ENCODE measurements at places on chromosomes 3 and 15.

GRCh38 chr3:12496453-12496761 is 12.1 kb downstream of the TSEN2 start:
- H3K4me1 ChIP-seq, result no peaks in the 10 kb centered on the region
- no peak overlapping the region for H3K27ac ChIP-seq
- no peak for DNase-seq
- peaks cover 63% of the 10 kb centered on the region for H3K36me3 ChIP-seq
- H3K27me3 ChIP-seq, result no peaks in the 10 kb centered on the region

DNA sequence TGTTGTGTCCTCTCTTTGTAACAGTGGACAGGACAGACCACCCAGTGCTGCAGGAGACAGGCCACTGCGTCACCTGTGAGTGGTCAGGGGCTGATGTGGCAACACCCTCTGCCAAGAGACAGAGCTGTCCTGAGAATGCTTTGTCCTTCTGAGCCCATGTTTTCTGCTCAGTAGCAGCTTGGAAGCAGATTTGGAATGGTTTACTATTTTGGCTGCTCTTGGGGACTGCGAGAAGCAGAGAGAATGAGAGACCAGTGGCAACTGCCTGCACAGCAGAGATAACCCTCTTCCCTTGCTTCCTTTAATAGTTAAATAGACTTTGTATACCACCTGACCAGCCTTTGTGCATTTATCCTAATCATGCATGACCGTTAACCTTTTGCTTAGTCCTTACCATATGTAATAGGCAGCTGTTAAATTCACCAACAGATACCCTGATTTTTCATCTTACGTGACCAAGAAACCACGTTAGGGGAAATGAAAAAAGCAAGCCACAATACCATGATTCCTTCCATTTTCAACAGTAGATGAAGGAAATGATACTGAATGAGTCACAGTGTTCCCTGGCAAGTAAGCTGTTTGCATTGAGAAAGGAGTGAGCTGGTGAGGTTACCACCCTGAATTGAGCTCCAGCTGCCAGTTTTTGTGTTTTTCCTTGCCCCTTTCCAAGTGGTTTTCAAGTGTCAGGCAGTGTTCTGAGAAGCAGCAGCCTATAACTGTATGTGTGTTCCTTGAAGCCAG is 35.5 kb downstream of the B3GALNT1 start:
- peak overlapping the region; percentile 18 for H3K27ac ChIP-seq
- DNase-seq, result no peak
- H3K4me1 ChIP-seq, result peaks cover 7% of the 10 kb centered on the region
- H3K36me3 ChIP-seq, result no peaks in the 10 kb centered on the region
- no peak overlapping the region for H3K4me3 ChIP-seq
- H3K27me3 ChIP-seq, result no peaks in the 10 kb centered on the region

DNA sequence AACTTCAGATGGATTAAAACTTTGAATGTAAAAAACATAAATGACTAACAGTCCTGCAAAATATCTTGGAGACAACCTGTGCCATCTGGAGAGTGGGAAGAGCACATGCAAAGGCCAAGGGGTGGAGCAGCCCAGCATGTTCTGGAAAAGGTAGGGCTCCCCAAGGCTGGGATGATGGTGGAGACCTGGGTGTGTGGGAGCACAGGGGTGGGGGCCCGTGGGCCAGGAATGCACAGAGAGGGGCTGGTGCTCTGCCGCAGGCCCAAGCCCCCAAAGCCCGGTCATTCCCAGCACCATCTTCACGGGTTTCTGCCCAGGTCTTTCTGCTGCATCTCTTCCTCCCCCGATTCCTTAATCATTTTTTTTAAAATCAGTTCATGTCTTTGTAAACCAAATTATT is 9.7 kb upstream of the GATA2 start:
- no peak overlapping the region for H3K27ac ChIP-seq
- DNase-seq, result no peak
- no peaks in the 10 kb centered on the region for H3K4me1 ChIP-seq
- no peak overlapping the region for H3K4me3 ChIP-seq
- no peaks in the 10 kb centered on the region for H3K36me3 ChIP-seq

- H3K27me3 ChIP-seq, result peaks cover 96% of the 10 kb centered on the region
- H3K4me1 ChIP-seq, result peaks cover 33% of the 10 kb centered on the region
Measured at GRCh38 chr3:128998561-128998960, 2.5 kb upstream of the EFCC1 start.

GRCh38 chr3:52829906-52830463 is 487 bp downstream of the ITIH4 start:
- peaks cover under 1% of the 10 kb centered on the region for H3K4me1 ChIP-seq
- H3K4me3 ChIP-seq, result no peak overlapping the region
- no peak overlapping the region for H3K27ac ChIP-seq
- H3K27me3 ChIP-seq, result no peaks in the 10 kb centered on the region
- H3K36me3 ChIP-seq, result no peaks in the 10 kb centered on the region

DNA sequence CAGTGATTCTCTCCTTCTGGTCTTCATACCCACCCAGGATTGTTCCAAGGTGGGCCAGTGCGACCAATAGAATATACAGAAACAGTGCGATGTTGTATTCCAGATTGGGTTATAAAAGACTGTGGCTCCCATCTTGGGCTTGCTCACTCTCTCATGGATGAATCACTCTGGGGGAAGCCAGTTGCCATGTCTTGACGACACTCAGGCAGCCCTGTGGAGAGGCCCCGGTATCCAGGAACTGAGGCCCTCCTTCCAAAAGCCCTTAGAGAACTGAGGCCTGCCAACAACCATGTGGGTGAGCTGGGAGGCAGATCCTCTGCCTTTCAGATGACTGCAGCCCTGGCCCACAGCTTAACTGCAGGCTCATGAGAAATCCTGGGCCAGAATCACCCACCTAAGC is 57.2 kb downstream of the SH3GL3 start:
- no peak overlapping the region for H3K4me3 ChIP-seq
- H3K36me3 ChIP-seq, result no peaks in the 10 kb centered on the region
- H3K27ac ChIP-seq, result no peak overlapping the region
- peaks cover 11% of the 10 kb centered on the region for H3K4me1 ChIP-seq

DNA sequence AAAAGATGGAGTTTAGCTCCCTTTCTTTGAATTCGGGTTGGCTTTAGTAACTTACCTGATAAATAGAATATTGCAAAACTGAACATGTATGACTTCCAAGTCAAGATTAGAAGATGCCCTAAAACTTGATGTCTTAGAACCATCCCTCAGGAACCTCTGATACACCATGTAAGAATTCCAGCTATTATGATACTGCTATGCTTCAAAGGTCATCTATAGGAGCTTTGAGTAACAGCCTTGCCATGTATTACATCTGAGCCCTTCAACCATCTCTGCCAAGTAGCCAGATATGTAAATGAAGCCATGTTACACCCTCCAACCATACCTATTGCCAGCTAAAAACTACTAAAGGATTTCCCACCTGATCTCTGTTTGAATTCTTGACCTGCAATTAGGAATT is 854.2 kb downstream of the SI start:
- no peaks in the 10 kb centered on the region for H3K27me3 ChIP-seq
- DNase-seq, result no peak
- H3K27ac ChIP-seq, result no peak overlapping the region

GRCh38 chr3:122730240-122730639 is 49.6 kb downstream of the PARP14 start:
- no peak overlapping the region for H3K27ac ChIP-seq
- H3K27me3 ChIP-seq, result peaks cover 3% of the 10 kb centered on the region

GRCh38 chr15:66815318-66815717 is 113.3 kb downstream of the SMAD6 start:
- H3K27me3 ChIP-seq, result no peaks in the 10 kb centered on the region
- H3K4me3 ChIP-seq, result no peak overlapping the region
- no peak overlapping the region for H3K27ac ChIP-seq
- H3K36me3 ChIP-seq, result peaks cover 9% of the 10 kb centered on the region
- DNase-seq, result no peak

DNA sequence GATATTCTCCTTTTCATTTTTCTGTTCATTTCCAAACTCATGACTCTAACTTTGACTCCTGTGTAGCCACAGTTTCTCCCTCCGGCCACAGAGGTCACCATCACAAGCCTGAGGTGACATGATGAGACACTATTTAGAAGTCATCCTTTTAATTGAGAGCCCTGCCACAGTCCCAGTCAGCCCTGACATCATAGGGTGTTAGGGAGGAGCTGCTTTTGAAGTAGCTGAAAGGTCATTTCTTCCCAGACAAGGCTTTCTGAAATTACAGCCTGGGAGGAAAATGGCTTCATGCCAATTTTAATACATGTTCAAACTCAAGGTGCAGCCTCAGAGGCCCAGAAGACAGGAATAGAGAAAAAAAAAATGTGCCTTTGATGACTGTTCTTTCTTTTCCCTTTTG is 532.8 kb upstream of the TGFBR2 start:
- H3K36me3 ChIP-seq, result peaks cover 3% of the 10 kb centered on the region
- no peaks in the 10 kb centered on the region for H3K4me1 ChIP-seq
- H3K4me3 ChIP-seq, result no peak overlapping the region
- DNase-seq, result no peak

- peaks cover 4% of the 10 kb centered on the region for H3K27me3 ChIP-seq
- H3K4me1 ChIP-seq, result no peaks in the 10 kb centered on the region
- H3K27ac ChIP-seq, result no peak overlapping the region
Measured at GRCh38 chr3:47362701-47363100, 18.1 kb upstream of the PTPN23 start.

- H3K4me1 ChIP-seq, result no peaks in the 10 kb centered on the region
- H3K4me3 ChIP-seq, result no peak overlapping the region
- DNase-seq, result no peak
- no peaks in the 10 kb centered on the region for H3K36me3 ChIP-seq
- peaks cover 2% of the 10 kb centered on the region for H3K27me3 ChIP-seq
Measured at GRCh38 chr15:68379759-68380290, 52.1 kb downstream of the ITGA11 start.

- no peak overlapping the region for H3K4me3 ChIP-seq
Measured at GRCh38 chr15:56877255-56877970, 41.0 kb upstream of the TCF12 start.

GRCh38 chr15:94265982-94266381 is 34.6 kb downstream of the MCTP2 start:
- H3K36me3 ChIP-seq, result no peaks in the 10 kb centered on the region
- no peak overlapping the region for H3K27ac ChIP-seq
- H3K4me3 ChIP-seq, result no peak overlapping the region

DNA sequence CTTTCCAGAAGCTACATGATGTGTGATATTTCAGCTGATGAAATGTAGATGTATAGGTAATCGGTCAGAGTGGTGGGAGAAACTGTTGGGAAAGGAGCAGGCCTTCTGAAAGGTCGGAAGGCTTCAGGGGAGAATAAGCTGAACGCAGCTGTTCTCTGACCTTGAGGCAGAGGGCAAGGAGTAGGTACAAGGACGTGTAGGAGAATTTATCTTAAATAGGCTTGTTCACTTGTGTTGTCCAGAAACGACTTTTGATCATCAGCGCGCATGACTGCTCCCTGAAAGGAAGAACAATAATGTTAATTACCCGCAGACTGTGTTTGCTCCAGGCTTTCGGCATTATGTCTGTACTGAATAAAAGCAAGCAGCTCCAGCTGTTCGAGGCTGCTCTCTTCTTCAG is 39.6 kb downstream of the GPR160 start:
- H3K27ac ChIP-seq, result no peak overlapping the region
- peaks cover 15% of the 10 kb centered on the region for H3K36me3 ChIP-seq
- H3K4me1 ChIP-seq, result peaks cover 8% of the 10 kb centered on the region
- H3K27me3 ChIP-seq, result no peaks in the 10 kb centered on the region
- H3K4me3 ChIP-seq, result no peak overlapping the region

DNA sequence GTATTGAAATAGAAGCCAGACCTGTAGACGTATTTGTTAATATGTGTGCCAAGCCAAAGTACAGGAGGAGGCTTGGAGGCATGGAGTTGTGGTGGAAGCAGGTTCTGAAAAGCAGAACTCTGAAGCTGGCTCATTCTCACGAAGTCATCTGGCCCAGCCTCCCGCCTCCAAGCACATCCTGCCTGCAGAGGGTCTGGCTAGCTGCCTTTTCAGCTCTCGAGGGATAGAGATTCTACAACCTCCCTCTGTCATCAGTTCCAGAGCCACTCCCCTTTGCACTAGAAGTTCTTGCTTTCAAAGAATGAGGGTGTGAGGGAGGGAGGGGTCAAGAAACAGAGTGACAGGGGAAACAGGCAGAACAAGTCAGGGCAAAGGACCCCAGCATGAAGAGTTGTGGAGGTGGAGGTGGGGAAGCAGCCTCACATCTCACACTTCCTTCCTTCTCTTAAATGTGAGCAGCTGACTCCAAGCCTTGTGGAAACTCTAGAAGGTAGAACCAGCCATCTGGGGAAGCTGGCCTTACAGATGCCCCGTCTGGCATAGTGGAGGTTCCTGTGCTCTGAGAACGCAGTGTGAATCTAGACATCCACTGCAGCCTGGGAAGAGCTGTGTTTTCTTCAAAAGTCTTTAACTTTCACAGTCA is 95.3 kb downstream of the SLC49A4 start:
- DNase-seq, result peak; percentile 32
- H3K27ac ChIP-seq, result peak overlapping the region; percentile 94
- H3K27me3 ChIP-seq, result peaks cover 8% of the 10 kb centered on the region
- peaks cover 47% of the 10 kb centered on the region for H3K4me1 ChIP-seq
- no peak overlapping the region for H3K4me3 ChIP-seq

- H3K4me1 ChIP-seq, result 0 out of 2 replicates have a peak, but pooled peaks cover 3% of the 10 kb centered on the region
- H3K27me3 ChIP-seq, result no peaks in the 10 kb centered on the region
- DNase-seq, result no peak
- H3K27ac ChIP-seq, result peak overlapping the region; percentile 9
- H3K4me3 ChIP-seq, result no peak overlapping the region
Measured at GRCh38 chr3:149145356-149145755, 15.9 kb downstream of the HPS3 start.

GRCh38 chr3:9180764-9181117 is 68.7 kb downstream of the SRGAP3 start:
- peaks cover 30% of the 10 kb centered on the region for H3K4me1 ChIP-seq
- DNase-seq, result no peak
- no peaks in the 10 kb centered on the region for H3K36me3 ChIP-seq
- no peak overlapping the region for H3K4me3 ChIP-seq
- no peaks in the 10 kb centered on the region for H3K27me3 ChIP-seq

Data from WTC11 (cell line).